ENCODE measurements at places on chromosomes 16 and 17. TPM values are rescaled to one million over a fixed set of nuclear protein-coding genes. Genes with fewer than 3 reads are reported as not detected.

C17orf67 gene
- total RNA-seq: 3.4 TPM

NOD2 gene
- not detected for total RNA-seq

WFDC1 gene
- not detected for total RNA-seq

GPR179 gene
- 0.03 TPM for total RNA-seq

AIPL1 gene
- not detected for total RNA-seq

MFSD11 gene
- total RNA-seq: 42.3 TPM

KRTAP9-2 gene
- total RNA-seq: not detected

GRCh38 chr16:19008245-19009169 lies 24.8 kb downstream of the TMC7 start:
- no peak for DNase-seq
- H3K4me3 ChIP-seq: no peak overlapping the region
- no peak overlapping the region for H3K27ac ChIP-seq
- H3K4me1 ChIP-seq: peaks cover 8% of the 10 kb centered on the region

- H3K27me3 ChIP-seq: no peaks in the 10 kb centered on the region
- no peak overlapping the region for H3K27ac ChIP-seq
- no peaks in the 10 kb centered on the region for H3K4me1 ChIP-seq
Observed at GRCh38 chr16:51138178-51138577, 12.9 kb downstream of the SALL1 start.

DNA sequence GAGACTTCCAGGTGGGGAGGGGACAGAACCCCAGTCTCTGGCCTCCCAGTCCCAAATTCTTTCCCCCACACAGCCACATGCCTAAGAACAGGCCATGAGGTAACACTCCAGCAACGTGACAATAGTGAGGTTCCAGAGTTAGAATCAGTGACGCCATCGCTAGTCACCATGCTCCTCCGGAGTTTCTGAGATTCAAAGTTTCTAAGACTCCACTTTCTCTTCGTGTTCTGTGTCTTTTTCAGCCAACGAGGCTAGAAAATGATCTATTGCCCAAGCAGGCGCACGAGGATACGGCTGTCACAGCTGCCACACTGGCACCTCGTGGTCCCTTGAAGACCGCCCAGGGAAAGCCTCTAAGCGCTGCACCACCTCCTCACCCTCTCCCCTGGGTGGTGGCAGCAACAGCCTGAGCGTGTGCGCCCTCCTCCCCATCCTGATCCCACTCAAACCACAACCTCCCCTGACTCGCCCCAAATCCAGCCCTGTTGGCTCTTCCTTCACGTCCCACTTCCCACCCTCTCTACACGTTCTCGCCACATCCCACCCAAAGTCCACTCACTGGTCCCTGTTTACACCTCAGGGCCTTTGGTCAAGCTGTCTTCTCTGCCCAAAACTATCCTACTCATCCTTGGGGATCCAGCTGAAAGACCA lies 1.0 kb downstream of the MCRIP1 start:
- peak overlapping the region; percentile 86 for H3K27ac ChIP-seq
- H3K36me3 ChIP-seq: no peaks in the 10 kb centered on the region
- H3K4me3 ChIP-seq: peak overlapping the region; percentile 84
- H3K4me1 ChIP-seq: peaks cover 18% of the 10 kb centered on the region

GRCh38 chr16:12482455-12483220 lies 321.0 kb downstream of the CPPED1 start:
- DNase-seq: no peak
- H3K27ac ChIP-seq: no peak overlapping the region
- no peaks in the 10 kb centered on the region for H3K27me3 ChIP-seq
- no peaks in the 10 kb centered on the region for H3K4me1 ChIP-seq
- no peak overlapping the region for H3K4me3 ChIP-seq
- no peaks in the 10 kb centered on the region for H3K36me3 ChIP-seq

DNA sequence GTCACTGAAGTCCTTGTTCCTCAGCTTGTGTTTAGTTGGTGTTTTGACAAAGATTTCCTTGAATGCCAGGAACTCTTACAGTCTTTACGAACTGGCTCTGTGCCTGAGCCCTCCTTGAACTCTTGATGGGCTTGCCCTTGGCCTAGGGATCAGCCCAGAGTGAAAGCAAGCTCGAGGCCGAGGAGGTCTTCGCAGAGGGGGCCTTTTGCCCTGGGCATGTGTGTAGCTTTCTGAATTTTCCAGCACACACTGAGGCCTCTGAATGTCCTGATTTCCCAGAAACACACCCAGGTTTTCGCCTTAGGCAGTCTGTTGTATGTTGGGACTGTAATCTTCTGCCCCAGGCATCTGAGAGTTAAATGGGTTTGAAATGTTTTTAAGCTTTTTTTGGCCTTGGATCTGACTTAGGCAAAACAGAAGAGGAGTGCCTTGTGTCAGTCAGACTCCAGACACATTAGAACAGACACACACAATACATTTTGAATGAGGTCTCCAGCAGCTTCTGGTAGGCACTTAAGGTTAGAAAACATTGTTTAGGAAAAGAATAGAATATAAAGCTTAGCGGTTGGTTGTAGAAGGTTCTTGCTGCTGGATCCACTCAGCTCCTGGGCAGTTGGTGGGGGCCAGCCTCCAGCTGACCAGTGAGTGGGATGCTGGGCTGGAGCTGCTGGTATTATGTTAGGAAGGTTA lies 17.1 kb downstream of the FOXK2 start:
- H3K4me3 ChIP-seq: peak overlapping the region; percentile 33
- H3K27me3 ChIP-seq: no peaks in the 10 kb centered on the region
- peaks cover 41% of the 10 kb centered on the region for H3K4me1 ChIP-seq
- no peaks in the 10 kb centered on the region for H3K36me3 ChIP-seq
- H3K27ac ChIP-seq: peak overlapping the region; percentile 80

- no peaks in the 10 kb centered on the region for H3K27me3 ChIP-seq
- H3K27ac ChIP-seq: no peak overlapping the region
- no peak overlapping the region for H3K4me3 ChIP-seq
- no peak for DNase-seq
- no peaks in the 10 kb centered on the region for H3K36me3 ChIP-seq
Observed at GRCh38 chr16:12758031-12758669, 45.5 kb downstream of the CPPED1 start.

DNA sequence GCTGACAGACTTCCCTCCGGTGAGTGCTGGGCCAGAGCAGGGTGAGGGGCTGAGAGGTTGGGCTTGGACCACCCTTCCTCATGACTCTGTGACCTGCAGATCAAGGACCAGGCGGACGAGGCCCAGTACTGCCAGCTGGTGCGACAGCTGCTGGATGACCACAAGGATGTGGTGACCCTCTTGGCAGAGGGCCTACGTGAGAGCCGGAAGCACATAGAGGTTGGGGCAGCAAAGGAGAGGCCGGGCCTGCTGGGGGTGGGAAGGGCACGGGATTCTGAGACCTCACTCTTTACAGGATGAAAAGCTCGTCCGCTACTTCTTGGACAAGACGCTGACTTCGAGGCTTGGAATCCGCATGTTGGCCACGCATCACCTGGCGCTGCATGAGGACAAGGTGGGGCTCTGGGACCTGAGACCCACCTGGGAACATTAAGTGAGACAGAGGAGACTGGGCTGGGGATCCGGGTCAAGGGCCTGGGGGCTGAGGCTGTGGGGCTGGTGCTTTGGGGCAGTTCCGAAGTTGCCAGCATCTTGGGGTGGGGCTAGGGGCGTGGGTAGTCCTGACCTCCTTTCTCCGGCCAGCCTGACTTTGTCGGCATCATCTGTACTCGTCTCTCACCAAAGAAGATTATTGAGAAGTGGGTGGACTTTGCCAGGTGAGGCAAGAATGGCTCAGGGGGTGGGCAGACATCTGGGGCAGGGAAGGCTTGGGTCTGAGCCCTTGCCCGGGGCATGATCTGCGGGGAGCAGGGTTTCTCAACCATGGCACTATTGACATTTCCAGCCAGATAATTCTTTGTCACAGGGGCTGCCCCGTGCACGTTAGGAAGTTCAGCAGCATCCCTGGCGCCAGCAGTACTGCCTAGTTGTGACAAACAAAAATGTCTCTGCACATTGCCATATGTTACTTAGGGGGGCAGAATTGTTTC lies 2.2 kb downstream of the BCKDK start:
- no peak for DNase-seq
- H3K27ac ChIP-seq: no peak overlapping the region
- no peak overlapping the region for H3K4me3 ChIP-seq
- H3K36me3 ChIP-seq: no peaks in the 10 kb centered on the region
- peaks cover 23% of the 10 kb centered on the region for H3K4me1 ChIP-seq

DNA sequence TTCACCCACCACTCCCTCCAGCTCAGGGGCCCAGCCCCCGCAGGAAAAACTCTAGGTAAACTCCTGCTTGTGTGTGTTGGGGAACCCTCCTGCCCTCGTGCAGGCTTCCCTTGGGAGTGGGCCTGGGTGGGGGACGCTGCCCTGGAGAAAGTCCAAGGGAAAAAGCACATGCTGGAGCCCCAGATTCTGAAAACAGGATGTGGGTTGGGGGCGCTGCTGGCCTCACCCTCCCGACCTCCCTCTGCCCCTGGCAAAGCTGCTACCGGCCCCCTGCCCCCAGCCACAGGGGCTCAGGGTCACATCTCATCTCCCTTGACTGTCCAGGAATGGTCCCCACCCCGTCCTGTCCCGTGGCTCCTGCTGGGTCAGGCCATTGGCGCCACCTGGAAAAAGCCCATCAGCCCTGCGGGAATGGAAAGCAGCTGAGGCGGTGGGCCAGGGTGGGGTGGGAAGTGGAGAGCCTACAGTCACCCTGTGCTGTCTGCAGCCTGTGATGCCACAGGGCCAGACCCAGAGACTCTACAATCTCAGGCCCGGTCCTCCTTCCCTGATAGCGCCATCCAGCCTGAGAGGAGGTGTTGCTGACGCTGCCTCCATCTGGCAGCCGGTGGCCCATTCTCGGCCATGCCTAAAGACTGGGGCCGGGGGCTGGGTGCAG lies 2.5 kb upstream of the GJD3 start:
- H3K36me3 ChIP-seq: no peaks in the 10 kb centered on the region
- H3K27ac ChIP-seq: no peak overlapping the region
- peaks cover 6% of the 10 kb centered on the region for H3K4me1 ChIP-seq
- no peak for DNase-seq

GRCh38 chr17:77990301-77990700 lies 31.8 kb downstream of the TNRC6C start:
- no peak overlapping the region for H3K4me3 ChIP-seq
- no peaks in the 10 kb centered on the region for H3K27me3 ChIP-seq
- no peak overlapping the region for H3K27ac ChIP-seq
- no peaks in the 10 kb centered on the region for H3K36me3 ChIP-seq
- no peaks in the 10 kb centered on the region for H3K4me1 ChIP-seq

DNA sequence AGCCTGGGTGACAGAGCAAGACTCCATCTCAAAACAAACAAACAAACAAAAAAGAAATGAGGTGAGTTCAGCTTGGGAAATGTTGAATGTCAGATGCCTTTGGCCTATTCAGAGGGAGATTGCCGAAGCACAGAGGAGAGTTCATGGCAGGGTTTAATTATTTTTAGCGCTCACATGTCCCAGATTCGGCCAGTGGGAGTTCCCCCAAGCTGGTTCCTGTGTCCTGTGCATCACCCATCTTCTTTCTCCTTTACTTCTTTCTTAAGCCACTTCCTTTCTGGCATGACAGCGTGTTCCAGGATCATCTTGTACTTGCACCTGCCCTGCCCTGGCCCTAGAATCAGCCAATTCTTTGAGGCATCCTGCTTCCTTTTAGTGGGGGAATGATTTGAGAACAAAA lies 9.2 kb downstream of the MPV17L start:
- H3K36me3 ChIP-seq: no peaks in the 10 kb centered on the region
- no peak for DNase-seq
- H3K4me3 ChIP-seq: no peak overlapping the region
- H3K27ac ChIP-seq: no peak overlapping the region
- H3K4me1 ChIP-seq: no peaks in the 10 kb centered on the region
